GM12892 (cell line): ENCODE measurements at places on chromosomes 4 and X.

- DNase-seq = no peak
Measured at GRCh38 chr4:27917381-27917780, 1056.7 kb downstream of the STIM2 start.

GRCh38 chrX:37405956-37406355 lies 56.8 kb downstream of the PRRG1 start:
- no peak for DNase-seq

- no peak for DNase-seq
Measured at GRCh38 chrX:37686369-37686995, 891 bp downstream of the XK start.

- DNase-seq = no peak
Measured at GRCh38 chr4:8107146-8107657, 51.4 kb downstream of the ABLIM2 start.

- no peak for DNase-seq
Measured at GRCh38 chr4:182521011-182521410, 277.8 kb downstream of the TENM3 start.

DNA sequence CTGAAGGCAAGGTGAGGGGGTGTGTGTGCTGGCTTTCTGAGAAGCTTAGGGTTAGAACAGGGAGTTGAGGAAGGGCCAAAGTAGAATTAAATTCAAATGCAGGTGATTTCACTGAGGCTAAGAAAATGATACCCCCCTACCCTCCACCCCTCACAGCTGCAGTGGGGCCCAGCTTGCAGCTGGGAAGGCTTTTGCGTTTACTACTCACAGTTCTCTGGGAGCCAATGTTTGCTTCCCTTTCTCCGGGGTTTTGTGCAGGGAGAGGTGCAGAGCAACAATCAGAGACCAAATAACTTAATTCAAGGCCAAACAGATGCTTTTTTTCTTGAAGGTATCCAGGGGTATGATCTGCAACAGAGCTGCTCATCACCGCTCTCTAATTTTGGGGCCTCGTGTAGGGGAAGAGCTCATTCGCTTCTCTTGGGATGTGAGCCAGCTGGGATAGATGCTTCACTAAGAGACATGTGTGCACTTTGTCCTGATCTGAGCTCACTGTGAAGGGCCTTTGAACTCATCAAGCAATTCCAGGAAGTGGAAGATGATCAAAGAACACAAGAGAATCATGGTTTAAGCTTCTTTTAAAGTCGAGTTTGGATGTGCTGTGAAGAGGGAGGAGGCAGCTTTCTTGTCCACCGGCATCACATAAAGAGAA lies 122.7 kb upstream of the C1GALT1C1 start:
- DNase-seq = no peak

DNA sequence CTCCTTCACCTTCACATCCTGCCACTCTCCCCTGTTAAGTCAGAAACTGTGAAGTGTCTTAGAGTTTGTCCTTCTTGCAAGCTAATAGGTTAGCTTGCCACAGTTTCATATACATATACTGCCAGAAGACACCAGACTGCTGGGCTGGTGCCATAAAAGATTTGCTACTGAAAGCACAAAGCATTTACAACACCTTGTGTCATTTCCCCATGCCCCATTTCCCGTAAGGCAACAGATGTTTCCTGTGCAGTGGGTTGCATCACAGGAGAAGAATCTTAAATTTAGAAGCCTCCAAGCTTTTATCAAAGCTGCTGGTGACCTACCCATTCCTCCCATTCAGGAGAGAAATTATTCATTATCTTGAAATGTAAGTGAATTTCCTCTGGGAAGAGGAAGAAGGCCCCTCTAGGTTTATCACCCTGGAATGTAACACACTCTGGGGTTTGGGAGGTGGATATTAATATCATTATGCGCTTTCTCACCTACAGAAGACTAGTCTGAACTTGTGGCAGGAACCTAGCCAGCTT lies 34.5 kb upstream of the RAB33B start:
- DNase-seq = no peak

- DNase-seq = no peak
Measured at GRCh38 chr4:154511981-154512380, 20.4 kb upstream of the DCHS2 start.

DNA sequence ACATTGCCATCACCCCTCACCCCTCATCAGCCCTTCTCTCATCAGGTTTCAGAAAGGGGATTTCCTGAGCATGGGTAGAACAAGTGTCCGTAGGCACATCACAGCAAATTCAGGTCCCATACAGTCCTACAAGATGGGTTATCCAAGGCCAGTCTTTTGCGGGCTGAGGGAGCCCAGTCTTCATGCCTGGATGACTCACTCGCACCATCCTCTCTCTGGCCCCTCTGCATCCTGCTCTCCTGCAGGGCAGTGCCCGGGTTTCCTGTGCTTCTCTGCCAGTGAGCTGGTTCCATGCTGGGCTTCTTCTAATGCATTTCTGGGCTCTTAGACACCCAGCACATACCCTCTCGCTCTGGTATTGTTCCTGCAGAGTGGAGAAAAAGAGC lies 7.3 kb upstream of the INTS6L start:
- no peak for DNase-seq

DNA sequence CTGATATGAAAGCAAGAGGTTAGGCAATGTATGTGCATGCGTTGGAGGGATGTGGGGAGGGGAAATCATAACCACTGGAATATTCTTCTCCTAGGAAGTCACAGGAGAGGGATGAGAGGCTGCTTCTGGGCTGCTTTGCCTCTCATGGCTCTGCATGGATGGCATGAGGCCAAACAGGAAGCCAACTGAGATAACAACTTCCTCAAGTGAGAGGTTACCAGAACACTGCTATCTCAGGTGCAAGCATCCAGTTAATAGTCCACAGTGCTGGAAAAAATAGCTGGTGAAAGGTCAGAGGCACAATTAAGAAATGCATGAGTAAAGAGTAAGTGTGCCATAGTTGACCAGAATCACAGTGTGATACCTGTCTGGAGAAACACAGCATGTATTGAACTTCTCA lies 113.3 kb downstream of the ELOVL6 start:
- no peak for DNase-seq

DNA sequence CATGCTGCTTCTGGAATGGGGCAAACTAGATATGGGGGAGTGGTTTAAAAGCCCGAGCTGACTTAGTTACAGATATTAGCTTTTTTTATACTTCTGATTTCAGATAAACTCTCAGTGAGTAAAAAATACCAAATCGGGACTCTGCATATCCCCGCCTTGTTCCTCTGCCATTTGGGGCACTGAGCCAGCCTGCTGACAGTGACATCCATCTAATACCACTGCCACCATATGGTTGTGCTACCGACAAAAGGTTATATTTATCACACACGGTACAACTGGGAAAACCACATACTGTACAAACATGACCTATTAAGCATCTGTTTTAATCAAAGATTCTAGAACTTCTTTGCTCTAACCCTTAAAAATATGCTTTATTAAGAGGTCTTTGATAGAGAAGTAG lies 78.7 kb downstream of the GALNT7 start:
- no peak for DNase-seq

DNA sequence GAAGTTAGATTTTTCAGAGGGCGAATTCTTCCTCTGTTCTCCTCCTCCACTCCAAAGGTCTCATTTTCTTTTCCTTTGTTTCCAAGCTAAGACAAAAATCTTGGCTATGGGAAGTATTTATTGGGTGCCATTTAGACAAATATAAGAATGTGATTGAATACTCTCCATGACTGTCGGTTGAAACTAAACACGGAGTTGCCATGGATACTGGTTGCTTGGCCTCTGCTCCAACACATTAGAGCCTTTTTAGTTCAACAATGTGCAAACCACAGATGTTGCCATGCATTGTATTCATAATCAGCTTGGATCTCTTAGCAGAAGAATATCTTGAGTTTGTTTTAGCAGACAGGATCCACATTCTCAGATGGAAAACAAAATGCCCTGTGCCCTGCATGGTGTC lies 366.5 kb upstream of the LCORL start:
- no peak for DNase-seq

DNA sequence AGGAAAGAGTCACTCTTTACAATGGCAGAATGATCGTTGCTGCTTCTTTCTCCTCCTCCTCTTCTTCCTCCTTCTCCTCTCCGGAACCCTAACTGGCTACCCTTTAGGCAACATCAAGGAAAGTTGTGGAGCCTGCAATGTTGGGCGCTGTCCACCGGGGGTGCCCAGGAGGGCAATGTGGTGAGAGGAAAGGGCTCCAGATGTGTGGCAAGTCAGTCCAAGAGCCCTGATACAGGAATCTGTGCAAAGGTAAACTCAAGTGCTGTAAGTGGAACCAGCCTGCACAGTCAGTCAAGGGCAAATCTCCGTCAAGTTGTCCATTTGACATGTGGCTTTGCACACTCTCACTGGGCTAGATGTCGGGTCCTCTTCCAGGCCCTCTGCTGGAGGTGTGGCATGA lies 2.8 kb downstream of the RTL5 start:
- no peak for DNase-seq

GRCh38 chr4:178556796-178557195 lies 1114.6 kb upstream of the AGA start:
- no peak for DNase-seq

GRCh38 chr4:149823769-149824221 lies 8.2 kb upstream of the IQCM start:
- no peak for DNase-seq

DNA sequence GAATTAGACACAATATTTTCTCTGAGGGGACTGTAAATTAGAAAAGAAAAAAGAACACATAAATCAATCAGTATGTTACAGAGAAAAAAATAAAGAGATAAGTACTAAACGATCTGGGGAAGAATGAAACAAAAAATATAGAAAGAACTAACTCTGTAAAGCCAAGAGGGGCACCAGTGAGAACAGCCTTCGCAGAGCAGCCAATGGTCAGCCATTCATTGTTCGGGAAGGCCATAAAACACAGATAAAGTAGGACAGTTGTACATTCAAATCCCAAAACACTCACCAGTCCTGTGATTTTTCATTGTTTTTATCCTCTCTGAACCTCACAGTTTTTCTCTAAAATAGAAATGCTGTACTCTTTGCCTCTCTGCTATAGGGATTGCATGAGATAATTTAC lies 127.9 kb downstream of the NEK1 start:
- no peak for DNase-seq

- no peak for DNase-seq
Measured at GRCh38 chr4:48337731-48338130, 3.6 kb upstream of the SLAIN2 start.

DNA sequence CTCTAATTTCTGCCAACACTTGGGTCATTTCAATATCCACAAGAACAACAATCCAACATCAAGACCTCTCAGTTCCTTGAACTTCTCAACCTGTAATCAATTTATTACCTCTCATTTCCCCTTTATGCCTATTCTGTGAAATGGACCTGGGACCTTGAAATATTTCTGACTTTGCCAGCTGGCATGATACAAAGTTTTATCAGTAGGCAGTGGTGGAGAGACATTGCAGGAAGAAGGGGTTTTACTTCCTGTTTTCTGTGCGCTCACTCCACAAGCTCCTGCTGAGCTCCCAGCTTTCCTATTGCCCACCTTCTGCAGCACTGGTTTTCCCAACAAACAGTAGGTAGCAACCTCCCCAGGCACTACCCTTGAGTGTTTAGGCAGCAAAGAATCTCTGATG lies 3.5 kb upstream of the ARHGEF6 start:
- no peak for DNase-seq

GRCh38 chr4:92961881-92962280 lies 658.1 kb downstream of the GRID2 start:
- no peak for DNase-seq

DNA sequence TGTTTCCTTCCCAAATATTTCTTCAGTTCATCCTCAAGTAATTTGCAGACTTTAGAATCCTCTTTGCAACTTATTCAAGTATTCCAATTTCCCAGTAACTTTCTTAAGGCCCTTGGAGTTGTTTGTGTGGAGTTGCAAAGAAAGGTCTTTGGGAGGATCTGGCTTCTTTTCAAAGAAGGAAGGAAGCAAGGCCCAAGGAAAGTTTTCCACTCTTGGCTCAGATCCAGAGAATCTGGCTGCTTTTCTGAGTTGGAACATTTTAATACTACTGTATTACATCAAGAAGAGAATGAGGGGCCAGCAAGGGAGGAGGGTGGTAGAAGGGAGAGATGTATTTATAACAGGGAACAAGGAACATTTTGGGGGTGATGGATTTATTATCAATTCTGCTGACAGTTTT lies 10.5 kb downstream of the CDX4 start:
- DNase-seq = no peak

DNA sequence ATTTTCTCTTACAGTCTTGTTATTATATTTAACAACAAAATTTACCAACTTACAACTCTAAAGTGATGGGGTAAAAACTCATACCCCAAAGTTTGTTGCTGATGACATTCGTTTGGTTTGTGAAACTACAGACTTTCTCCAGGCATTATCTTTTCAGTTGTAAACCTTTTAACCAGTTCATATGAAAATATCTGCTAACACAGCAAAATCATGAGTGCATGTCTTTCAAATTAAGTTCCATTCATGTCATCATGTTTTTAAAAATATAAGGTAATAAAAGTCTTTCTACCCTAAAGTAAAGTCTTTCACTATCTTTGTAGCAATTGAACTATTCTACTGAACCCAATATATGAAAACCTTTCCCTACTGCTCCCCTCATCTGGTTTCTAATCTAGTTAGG lies 3.4 kb upstream of the GALNTL6 start:
- DNase-seq = no peak

DNA sequence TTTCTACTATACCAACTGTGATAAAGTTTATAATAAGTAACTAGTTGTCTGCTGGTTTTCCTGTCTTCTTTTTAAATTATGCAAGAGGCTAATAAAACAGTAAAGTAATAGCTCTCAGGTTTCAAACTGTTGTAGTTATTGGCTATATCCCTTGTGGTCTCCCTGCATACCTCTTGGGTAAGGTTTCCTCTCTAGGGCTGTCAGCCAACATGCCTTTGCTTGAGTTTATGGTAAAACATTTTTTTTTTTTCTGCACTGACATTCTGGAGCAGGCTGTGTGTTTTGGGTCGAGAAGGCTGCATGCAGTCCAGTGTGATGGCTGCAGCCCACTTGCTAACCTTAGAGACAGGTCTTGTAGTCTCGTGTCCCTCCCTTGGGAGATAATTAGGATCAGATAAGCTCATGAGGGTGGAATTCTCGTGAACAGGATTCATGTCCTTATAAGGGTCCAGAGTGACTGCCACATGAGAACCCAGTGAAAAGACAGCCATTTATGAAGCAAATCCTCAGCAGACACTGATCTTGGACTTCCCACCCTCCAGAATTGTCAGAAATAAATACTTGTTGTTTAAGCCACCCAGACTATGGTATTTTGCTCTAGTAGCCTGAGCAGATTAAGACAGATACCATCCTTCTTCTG lies 831.2 kb downstream of the CCSER1 start:
- DNase-seq = no peak
